Spleen (tissue), 13 donors: ENCODE measurements at places on chromosomes 7 and 10. TPM values are rescaled to one million over a fixed set of nuclear protein-coding genes. Genes with fewer than 3 reads are reported as not detected.

The TMEM236 gene
- 1.9 TPM for total RNA-seq

The DRGX gene
- not detected for total RNA-seq

The NOBOX gene
- not detected for total RNA-seq

The LRRC18 gene
- total RNA-seq: not detected

The CCDC3 gene
- 29.4 TPM for total RNA-seq

The CPVL gene
- total RNA-seq: 107 TPM

The SPDYE9 gene
- not detected for total RNA-seq

The TRIM8 gene
- total RNA-seq: 107 TPM

The SYCE1 gene
- total RNA-seq: 0.86 TPM

The MYL7 gene
- total RNA-seq: not detected

The CYP26C1 gene
- total RNA-seq: 0.51 TPM

The PKD2L1 gene
- 8.7 TPM for total RNA-seq

The WEE2 gene
- not detected for total RNA-seq

The VWA2 gene
- total RNA-seq: 1.9 TPM

The SLC26A5 gene
- total RNA-seq: 0.68 TPM
